Caudate nucleus (tissue), 63 donors: ENCODE measurements at places on chromosomes 2 and 18.

GRCh38 chr2:25877431-25878360 lies 591 bp downstream of the ASXL2 start:
- DNase-seq: peak; percentile 45

GRCh38 chr2:221241072-221241471 lies 331.0 kb downstream of the EPHA4 start:
- DNase-seq: no peak

DNA sequence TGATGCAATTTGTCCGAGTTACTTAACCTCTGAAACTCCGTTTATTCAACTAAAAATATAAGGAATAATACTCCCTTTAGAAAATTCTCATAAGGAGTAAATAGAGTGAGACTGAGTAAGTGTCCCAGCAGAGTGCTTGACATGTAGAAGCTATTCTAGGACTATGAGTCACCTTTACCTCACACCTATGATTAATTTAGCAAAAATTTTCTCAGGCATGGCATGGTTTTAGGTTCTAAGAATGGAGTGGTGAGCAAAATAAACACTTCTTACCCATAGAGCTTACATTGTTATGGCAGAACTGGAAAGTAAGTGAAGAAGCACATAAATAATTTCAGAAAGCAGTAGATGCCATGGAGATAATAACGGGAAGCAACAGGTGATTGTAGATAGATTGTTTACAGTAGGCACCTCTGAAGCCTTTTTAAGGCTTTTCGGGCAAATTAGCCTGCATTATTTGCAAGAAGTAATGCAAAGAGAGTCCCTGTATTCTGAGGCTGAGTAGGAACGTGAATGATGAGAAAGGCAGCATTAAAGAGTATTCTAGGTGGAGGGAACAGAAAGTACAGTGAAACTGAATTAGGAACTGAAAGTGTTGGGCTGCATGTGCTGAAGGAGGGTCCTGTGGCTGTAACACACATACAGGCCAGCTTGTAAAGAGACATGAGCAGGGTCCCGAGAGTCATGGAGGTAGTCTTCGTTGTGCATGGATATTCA lies 209.2 kb downstream of the ZNF407 start:
- DNase-seq: no peak

DNA sequence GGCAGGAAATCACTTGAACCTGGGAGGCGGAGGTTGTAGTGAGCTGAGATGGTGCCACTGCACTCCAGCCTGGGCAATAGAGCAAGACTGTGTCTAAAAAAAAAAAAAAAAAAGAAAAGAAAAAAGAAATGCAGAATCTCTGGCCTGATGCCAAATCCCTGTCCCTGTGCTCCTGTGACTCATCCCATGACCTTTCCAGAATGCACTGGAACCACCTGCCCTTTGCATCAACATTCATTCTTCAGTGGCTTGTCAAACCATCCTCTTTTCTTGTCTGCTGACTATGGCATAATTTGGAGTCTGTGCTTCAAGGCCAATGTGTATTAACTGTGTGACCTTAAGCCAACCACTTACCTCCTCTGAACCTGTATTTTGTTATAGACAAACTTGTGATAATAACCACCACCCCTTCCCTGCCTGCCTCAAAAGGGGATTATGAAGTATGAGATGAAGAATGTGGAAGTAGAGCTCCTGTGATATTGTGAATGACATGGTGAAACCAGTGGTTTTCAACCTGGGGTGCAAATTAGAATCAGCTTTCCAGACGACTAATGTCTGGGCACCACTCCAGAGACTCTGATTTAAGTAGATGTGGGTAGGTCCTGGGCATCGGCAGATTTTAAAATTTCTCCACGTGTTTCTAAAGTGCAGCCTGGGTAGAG lies 189.3 kb downstream of the CLIP4 start:
- DNase-seq: no peak

DNA sequence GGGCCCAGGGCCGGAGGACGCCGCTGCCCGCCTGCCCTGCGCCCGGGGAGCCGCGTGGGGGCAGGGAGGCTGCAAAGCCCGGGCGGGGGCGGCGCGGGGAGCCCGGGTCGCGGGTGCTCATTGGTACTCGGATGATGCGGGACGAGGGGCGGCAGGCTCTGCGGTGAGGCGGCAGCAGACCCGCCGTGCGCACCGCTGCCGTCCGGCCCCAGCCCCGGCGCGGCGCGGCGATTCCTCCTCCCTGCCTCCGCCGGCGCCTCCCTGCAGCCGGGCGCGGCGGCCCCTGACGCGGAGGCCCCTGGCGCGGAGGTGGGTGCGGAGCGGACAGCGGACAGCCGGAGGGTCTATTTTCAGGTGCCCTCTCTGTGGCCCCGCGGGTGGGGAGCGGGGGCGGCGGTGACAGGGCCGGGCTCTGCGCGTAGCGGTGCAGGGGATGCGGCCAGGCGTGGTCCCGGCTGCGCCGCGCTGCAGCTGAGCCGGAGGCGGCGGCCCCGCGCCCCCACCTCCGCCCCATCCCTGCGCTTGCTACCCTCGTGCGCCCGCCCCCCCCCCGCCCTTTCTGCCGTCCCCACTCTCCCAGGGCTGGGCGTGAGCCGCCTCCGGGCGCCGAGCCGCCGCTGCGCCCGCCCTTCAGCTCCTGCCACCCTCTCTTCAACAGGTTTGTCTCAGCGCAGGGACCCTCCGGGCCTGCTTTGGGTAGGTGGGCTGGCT lies 640 bp downstream of the SPTBN1 start:
- peak; percentile 64 for DNase-seq

- no peak for DNase-seq
Observed at GRCh38 chr18:39806525-39806924, 2148.5 kb upstream of the PIK3C3 start.

GRCh38 chr2:69889302-69889701 lies 4.5 kb upstream of the SNRNP27 start:
- no peak for DNase-seq

DNA sequence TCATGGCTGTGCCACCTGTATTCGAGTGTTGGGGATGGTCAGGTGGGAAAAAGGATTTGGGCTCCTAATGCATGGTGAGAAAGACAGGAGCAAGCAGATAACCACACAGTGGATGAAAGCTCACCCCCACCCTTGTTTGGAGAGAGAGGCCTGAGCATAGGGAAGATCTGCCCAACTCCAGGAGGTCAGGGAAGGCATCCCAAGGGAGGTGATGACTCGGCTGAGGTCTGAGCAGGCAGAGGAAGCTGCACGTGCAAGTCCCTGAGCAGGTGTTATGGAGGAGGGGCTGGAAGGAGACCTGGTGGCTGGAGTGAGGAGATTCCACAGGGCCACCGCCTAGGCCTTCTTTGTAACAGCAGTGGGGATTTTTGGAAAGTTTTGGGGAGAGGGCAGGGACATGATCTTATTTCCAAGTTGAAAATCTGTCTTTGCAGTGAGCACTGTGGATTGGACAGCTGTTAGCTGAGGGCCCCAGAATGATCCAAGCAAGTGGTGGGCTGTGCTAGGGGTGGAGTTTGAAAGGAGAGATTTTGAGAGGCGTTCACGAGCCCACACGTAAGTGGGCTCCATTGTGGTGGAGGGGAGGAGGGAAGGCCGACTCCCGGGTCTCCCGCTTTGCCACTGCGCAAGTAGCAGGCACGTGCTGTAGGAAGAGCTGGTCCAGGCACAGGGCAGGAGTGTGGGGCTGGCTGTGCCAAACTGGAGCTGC lies 228.5 kb downstream of the GLI2 start:
- DNase-seq: no peak

- DNase-seq: no peak
Observed at GRCh38 chr2:226956659-226957058, 120.8 kb downstream of the RHBDD1 start.

GRCh38 chr2:140392824-140393223 lies 1612.6 kb upstream of the NXPH2 start:
- DNase-seq: no peak

DNA sequence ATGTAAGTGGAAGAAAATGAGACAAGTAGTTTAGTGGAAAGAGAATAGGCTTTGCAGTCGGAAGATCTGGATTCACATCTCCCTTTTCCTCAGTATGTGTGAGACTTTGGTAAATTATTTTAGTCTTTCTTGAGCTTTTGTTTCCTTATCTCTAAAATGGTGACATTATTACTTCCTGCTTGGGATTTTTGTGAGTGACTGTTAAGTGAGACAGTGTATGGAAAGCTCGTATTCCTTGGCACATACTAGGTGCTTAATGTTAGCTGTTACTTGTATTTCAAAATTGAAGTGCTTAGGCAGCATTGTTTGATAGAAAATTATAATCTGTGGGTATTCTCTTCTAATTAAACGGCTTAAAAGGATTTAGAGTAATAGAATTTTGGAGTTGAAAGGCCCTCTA lies 2.0 kb downstream of the ZNF638 start:
- no peak for DNase-seq

- DNase-seq: peak; percentile 58
Observed at GRCh38 chr18:44599412-44599811, 81.3 kb upstream of the SETBP1 start.

DNA sequence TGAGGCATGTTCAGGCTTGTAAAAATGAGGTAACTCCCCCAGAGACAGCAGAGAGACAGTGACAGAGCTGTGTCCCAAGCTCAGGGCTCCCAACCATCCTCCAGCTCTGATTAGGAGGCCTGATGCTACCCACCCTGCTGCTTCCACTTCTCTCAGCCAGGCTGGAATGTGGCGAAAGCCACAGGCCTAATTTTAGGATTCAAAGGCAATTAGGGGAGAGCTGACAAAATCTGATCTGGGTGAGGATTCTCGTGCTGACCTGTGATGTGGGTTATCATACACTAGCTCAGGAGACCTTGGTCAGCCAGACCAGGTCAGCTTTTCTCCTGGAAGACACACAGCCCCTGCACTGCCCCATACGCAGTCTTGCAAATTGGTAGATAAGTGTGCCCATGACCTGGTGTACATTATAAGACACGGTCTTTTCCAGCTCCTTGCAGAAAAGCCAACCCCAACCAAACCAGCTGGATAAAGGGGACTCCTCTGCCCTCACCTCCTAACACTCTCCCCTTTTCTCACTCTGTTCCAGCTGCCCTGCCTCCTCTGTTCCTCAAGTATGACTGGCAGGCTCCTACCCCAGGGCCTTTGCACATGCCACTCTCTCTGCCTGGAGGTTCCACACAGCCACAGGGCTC lies 225.9 kb downstream of the MGAT5 start:
- DNase-seq: no peak

GRCh38 chr2:21183306-21183705 lies 59.5 kb downstream of the TDRD15 start:
- no peak for DNase-seq

- DNase-seq: no peak
Observed at GRCh38 chr2:20526708-20527107, 79.8 kb downstream of the RHOB start.

- DNase-seq: no peak
Observed at GRCh38 chr2:43246641-43247040, 20.2 kb upstream of the ZFP36L2 start.
